Epithelial cell of proximal tubule (primary cell): ENCODE measurements at places on chromosomes 3 and 15.
A peak's percentile ranks its signal among the peaks of the same experiment; 100 is the strongest.

- no peak for DNase-seq
Observed at GRCh38 chr3:170043506-170043905, 5.7 kb downstream of the GPR160 start.

DNA sequence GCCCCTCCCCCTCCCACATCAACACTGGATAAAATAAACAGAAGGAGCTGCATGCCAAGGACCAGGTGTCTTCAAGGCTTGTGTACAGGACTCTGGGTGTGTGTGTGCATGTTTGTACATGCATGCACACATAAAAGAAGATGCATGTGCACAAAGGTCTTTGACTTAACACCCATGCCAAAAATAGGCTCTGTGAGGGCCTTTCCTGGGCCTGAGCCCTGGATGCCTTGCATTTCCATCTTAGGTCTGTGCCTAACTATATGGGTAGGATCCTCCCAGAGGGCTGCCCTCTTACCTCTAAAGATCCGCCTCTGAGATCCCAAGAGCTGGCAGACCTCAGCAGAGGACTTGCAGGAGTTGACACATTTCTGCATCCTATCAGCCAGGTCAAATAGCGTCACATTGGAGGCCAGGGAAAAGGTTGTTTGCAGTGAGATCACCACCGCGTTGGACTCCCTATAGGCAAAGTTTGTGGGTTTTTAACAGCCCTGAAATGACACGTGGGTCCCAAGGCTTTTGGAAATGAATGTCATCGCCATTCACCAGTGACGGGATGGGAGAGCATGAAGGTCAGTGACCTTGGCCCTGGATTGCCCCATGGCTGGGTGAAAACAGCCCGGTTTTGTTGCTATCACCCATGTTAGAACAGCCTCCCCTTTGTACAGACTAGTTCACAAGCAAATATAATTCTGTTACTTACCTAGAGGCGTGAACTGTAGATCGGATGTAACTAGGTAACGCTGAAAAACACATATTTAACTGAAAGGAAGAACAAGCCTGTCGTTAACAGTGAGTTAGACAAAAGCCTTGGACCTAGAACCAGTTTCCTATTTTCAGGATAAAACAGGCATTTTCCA is 54.0 kb downstream of the HEG1 start:
- DNase-seq: no peak

- DNase-seq: no peak
Observed at GRCh38 chr3:127613406-127613805, 15.2 kb downstream of the MCM2 start.

GRCh38 chr3:48894516-48894915 is 4.2 kb downstream of the SLC25A20 start:
- DNase-seq: no peak

DNA sequence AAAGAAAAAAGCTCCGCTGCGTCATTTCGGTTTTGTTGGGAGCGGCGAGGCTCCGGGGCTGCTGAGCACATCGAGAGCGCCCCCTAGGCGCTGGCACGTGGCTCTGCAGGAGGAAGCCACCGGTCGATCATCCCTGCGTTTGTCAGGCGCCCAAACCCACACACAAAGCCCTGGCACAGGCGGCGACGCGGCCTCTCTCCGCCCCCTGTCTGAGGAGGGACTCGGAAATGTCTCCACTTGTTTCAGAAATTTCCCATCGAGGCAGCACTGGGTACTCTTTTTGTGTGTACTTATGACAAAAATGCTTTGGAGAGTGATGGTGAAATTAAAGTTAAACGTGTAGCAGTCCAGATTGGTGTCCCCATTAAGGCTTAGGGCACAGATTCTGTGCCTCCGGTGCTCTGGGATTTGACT is 407.3 kb upstream of the ONECUT1 start:
- DNase-seq: no peak

DNA sequence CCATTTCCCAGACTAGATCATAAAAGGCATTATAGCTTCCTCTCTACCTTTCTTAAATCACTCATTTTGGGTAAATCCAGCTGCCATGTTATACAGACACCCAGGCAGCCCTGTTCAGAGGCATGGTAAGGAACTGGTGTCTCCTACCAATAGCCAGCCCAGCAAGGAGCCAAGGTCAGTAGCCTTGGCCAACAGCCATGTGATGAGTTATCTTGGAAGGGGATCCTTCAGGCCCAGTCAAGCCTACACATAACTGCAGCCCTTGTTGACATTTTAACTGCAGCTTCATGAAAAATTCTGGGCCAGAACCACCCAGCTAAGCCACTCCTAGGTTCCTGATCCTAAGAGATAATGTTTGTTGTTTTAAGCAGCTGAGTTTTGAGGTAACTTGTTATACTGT is 29.0 kb upstream of the ZMAT3 start:
- peak; percentile 29 for DNase-seq

DNA sequence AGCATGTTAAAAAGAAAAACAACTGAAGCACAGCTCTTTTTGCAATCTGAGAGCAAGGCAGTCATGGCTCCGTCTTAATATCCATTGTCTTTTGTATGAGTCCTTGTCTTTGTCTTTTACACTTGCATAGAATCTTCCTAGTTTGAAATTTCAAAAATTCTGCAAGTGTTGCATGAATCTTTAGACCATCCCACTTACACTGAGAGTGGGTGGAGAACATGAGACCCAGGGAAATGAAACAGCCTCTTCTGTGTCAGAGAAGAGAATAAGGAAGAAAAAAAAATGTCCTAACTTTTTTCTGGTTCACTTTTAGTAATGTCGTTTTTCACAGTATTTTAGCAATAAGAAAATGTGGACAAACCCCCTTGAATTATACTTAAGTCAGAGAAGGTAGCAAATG is 12.1 kb upstream of the DCLK3 start:
- DNase-seq: no peak

DNA sequence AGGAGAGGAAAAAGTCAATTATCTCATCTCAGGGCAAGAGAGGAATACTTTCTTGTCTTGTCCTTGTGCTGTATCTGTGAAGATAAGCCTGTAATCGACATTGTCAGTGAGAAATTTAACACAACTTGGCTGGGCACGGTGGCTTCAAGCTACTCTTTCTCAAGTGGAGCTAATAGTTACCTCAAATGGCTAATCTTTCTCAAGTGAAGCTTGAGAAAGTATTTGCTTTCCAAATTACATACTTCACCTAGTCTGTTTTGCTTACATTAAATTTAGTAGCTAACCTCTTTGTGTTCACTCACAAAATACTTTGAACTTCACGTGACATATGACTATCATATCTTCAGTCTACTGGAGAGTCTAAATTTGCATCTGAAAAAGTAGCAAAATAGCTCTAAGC is 48.3 kb upstream of the B3GALNT1 start:
- DNase-seq: no peak

GRCh38 chr3:177802151-177802900 is 605.0 kb upstream of the TBL1XR1 start:
- DNase-seq: no peak

DNA sequence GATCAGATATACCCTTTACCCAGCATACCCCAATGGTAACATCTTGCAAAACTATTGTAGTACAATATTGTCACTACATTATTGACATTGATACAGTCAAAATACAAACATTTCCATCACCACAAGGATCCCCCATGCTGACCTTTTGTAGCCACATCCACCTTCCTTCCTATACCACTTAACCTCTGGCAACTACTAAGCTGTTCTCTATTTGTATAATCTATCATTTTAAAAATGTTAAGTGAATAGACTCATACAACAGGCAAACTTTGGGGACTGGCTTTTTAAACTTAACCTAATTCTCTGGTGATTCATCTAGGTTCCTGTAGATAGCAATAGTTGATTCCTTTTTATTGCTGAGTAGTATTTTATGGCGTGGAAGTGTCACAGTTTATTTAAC is 29.6 kb upstream of the IFT57 start:
- DNase-seq: no peak

GRCh38 chr15:68303560-68304436 is 26.3 kb downstream of the FEM1B start:
- DNase-seq: no peak

DNA sequence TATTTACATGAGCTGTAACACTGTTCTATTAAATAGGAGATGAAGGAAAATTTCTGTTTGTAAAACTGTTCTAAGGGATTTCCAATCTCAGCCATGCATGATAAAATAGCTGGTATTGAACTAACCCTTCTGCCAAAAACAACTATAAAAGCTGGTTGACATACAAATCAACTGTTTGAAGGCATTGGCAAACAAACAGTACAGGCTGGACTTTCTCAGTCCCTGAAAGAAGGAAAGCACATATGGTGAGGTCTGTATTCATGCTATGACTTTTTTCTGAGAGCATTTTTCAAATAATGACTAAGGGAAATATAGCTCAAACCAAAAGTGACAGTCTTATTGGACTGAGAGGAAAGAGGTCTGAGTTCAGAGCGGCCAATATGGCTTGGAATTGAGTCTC is 117.0 kb upstream of the CCDC54 start:
- DNase-seq: no peak

DNA sequence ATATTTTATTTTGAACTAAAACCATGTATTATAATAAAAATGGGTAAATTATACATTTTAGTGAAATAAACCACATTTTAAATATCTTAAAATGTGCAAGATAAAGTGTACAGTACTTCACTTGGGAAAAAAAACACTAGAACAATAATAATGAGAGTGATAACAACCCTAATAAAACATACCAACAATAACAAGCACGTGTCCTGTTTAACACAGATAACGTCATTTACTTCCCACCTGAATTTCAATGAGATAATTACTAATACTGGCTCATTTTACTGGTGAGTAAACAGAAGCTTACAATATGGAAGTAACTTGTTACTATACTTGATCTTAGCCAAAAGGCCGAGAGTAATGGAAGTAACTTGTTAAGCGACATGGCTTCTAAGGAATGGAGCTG is 110.2 kb upstream of the PRTG start:
- no peak for DNase-seq
